Activated CD8-positive, alpha-beta memory T cell treated with anti-CD3 and anti-CD28 coated beads for 1 hour (primary cell): ENCODE measurements at places on chromosomes 6 and 20.

DNA sequence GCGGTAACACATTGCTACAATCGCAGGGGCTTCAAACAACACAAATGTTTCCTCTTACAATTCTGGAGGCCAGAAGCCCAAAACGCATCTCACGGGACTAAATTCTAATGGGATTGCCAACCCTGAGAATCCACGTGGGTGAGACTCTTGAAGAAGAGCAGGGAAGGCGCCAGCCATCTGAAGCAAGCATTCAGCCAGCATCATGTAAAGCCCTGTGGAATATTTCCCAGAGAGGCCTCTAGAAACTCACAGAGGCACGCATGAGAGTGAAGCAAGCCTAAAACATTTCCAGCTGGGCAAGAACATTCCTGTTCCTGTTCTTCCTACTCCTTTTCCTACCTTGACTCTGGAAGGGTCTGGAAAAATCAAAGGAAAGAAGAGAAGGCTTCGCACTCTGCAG, 19.6 kb upstream of the FNDC1 start:
- no peak for DNase-seq

- no peak for DNase-seq
These were observed 21.7 kb downstream of the ELOVL5 start for GRCh38 chr6:53327017-53327395.

DNA sequence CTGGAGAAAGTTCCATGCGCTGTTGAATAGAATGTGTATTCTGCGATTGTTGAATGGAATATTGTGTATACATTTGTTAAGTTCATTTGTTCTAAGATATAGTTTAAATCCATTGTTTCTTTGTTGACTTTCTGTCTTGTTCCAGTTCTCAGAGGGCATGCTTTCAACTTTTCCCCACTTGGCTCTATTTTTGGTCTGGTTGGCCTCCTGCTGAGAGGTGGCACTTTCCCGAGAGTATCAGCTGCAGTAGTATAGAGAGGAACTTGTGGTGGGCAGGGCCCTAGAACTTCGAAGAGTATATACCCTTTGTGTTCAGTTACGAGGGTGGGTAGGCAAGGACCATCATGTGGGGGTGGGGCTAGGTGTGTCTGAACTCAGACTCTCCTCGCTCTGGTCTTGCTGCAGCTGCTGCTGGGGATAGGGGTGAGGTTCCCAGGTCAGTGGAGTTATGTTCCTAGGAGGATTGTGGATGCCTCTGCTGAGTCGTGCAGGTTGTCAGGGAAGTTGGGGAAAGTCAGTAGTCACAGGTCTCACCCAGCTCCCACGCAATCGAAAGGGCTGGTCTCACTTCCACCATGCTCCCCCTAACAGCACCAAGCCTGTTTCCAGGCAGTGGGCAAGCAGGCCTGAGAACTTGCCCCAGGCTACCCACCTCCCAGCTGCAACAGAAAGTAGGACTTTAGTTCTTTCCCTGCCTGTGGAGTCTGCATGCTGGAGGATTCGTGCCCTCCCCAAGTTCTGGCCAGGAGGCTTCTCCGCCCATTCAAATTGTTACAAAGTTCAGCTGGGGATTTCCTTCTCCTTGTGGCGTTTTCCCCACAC, 118.9 kb upstream of the SSTR4 start:
- no peak for DNase-seq

DNA sequence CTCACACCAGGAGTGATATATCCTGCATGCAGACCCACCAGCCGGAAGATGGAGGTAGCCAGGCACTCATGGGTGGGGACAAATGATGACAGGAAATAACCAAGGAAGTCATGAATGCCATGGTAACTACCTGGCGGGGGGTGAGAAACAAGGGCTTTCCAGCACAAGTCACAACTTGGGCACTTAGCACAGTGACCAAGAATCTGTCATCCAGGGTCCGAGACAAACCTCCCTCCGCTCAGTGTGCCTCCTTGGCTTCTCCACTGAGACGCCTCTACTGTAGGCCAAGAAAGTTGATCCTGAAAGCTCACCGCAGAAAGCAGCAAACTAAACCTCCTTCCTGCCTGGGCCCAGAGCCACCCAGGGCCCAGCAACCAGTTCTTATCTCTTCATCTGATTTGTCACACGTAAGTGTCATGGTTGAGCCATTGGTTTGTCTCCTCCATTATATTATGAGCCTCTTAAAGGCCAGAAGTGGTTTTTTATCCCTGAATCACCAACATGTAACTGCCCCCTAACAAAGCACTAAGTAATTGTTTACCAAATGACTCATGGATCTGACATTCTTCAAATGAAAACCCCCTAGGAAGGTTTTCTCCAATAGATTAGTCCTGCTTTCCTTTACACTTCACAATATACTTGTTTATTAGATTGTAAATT, 84.3 kb upstream of the TAB2 start:
- DNase-seq: no peak

DNA sequence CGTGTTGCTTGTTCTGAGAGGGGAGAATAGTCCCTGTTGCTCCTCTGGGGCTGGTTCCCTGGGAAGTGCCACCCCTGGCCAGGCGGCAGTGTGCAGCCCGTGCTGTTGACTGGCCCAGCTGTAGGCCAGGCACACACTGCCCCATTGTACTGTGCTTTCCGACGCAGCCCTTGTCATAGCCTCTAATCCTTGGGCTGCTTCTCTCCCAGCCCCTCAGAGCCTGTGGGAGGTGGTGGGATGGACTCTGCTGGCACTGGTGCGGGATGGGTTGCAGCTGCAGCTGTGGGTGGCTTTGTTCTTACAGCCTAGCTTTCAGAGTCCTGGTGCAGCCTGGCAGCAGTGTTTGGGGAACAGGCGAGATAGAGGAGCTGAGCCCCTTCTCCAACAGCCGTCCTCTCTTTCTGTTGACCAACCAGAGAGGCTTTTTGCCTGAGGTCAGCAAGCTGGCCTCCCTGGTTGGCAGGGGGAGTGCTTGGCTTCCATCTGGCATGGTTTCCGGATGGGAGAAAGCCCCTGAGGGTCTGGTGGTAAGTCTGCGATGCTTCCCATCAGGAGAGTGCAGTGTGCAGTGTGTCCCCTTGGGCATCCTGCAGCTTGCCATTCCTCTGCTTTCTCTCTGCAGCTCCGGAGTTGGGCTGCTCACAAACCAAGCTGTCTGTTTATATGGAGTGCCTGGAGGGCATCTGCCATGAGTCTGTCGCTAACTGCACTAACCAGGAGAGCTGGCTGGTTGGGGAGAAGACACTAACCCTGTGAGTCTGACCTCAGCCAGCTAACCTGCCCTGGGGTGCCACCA, 12.1 kb downstream of the TJAP1 start:
- no peak for DNase-seq

DNA sequence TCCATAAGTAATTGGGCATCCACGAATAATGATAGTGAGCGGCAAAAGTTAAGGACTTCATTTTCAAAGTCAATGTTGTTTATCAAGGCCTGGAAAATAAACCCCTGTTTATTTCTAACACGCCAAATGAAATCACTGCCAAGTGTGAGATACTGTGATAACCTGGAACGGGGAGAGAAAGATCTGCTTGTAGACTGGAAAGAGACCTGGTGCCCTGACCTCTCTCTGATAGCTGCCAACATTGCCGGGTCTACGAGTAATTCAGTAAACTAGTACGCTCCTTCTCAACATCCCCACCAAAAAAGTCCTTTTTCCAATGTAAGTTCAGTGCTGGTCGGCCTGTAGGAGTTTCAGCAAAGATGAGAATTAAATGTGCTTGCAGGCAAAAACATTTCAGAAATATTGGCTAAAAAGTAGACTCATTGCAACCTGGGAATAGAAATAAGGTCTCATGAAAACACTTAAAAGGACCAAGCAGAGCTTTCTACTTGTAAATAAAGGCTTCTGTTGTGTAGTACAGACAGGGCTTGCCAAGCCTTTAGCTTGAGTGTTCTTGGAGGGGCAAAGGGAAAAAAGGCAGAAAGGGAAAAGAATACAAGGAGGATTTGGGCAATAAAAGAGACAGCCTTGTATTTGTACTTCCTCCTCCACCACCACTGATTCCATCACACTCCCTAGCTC, 43.9 kb downstream of the PDE7B start:
- DNase-seq: no peak

DNA sequence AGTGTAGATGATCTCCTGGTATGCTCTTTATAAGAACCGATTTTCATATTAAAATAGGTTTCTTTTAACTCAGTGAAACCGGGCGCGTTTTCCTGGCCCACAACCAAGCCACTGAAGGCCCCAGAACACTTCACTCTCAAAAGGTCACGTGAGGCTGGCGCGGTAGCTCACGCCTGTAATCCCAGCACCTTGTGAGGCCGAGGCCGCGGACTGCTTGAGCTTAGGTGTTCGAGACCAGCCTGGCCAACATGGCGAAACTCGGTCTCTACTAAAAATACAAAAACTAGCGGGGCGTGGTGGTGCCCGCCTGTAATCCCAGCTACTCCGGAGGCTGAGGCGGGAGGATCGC, 402 bp upstream of the TAF8 start:
- DNase-seq: no peak

GRCh38 chr6:91087908-91088307, 501.0 kb upstream of the MAP3K7 start:
- no peak for DNase-seq

DNA sequence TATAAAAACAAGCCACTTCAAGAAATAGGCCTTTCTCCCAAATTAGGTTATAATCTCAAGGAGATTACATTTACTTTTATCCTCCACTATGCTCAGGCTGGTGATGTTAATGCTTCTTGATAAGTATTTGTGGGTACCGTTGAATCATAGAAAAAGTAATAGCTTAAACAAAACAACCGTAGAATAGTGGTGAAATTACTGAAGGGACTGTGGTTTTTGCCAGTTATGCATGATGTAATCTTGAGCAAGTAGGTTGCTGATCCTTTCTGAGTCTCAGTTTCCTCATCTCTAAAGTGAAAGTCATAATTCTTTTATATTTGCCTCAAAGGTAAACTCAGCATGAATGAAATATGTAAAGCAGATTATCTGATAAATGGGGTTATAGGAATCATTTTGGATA, 187.3 kb upstream of the JAG1 start:
- no peak for DNase-seq

DNA sequence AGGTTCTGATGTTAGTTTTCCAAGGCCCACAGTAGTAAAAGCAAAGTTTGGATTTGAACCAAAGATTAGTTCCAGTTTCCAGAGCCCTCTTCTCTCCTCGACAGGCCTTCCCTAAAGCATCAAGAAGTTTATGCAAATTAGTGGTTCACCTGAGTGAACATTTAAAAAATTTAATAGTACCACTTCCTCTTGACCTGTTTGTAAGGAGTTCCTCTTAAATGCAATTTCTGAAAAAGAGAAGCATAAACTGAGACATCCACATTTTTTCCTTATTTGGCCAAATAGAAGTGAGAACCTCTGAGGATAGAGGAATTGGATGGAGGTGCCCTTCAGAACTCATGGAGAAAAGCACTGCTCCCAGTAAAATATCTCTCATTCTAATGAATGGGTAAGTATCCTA, 1.2 kb upstream of the DSE start:
- no peak for DNase-seq

DNA sequence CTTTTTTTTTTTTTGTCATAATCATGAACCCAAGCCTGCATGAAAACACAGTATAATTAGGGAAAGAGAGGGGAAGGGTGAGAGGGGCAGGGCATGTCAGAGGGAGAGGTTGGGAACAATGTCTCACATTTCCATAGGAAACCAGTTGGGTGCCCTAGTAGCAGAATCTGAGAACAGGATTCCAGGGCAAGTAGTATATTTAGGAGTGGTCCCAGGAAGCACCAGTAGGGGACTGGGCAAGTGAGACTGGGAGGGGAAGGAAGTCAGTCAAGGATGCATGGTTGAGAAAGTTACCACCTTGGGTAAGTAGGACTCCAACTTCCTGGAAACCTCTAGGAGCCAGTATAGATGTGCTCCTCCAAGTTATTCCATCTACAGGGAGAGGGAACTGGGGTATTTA, 88.6 kb upstream of the MAFB start:
- DNase-seq: no peak

DNA sequence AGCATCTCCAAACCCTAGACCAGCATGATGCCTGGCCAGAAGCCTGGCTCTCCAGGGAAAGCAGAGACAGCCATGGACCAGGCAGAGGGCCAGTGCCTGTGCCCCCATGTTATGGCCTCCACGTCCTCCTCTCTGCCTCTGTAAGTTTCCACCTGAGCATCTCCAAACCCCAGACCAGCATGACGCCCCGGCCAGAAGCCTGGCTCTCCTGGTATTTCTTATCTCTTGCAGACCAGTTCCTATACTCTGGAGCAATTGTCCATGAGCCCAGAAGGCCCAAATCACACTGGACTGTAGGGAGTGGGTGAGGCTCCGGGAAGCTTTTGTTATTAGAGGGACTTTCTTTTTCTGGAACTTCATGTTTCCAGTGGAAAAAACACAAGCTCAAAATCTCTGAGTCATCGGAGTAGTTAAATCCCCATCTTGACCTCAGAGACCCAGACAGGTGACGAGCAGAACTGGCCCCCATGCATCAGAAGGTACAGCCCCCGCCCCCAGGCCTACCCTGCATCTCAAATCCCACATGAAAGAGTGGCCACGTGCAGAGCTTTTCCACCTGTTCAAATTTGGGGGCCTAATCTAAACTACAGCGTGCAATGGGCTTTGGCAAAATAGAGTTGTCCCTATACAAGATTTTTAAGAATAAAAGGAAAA, 110.2 kb upstream of the FOXQ1 start:
- DNase-seq: no peak
